ENCODE measurements at places on chromosomes 4 and X. TPM values are rescaled to one million over a fixed set of nuclear protein-coding genes. Genes with fewer than 3 reads are reported as not detected.
A peak's percentile ranks its signal among the peaks of the same experiment; 100 is the strongest.

The TRIM75 gene
- not detected for total RNA-seq

- H3K27ac ChIP-seq = peak overlapping the region; percentile 98
- DNase-seq = no peak
- peaks cover 18% of the 10 kb centered on the region for H3K4me1 ChIP-seq
Measured at GRCh38 chr4:51843309-51844152, 578 bp downstream of the DCUN1D4 start.

The SLC10A7 gene
- total RNA-seq = 18.2 TPM

The CRMP1 gene
- total RNA-seq = not detected

DNA sequence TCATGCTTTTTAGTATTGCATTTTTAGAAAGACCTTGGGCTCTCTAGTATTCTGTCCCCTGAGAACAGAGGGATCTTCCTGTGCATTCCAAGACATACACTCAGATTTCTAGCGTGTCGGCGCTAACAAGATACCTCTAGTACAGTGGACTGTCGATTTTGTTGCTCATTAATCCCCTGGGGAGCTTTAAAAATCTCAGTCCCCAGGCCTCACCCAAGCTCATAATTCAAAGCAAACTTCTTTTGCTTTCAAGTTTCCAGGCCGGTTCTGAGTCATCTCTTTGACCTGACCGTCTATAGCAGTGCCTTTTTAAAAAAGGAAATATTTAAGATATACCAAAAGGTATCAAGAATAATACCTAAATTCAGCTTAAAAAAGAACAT, 137.0 kb downstream of the AMMECR1 start:
- H3K27ac ChIP-seq = no peak overlapping the region
- no peaks in the 10 kb centered on the region for H3K27me3 ChIP-seq
- H3K4me1 ChIP-seq = peaks cover 10% of the 10 kb centered on the region
- peaks cover 9% of the 10 kb centered on the region for H3K36me3 ChIP-seq

DNA sequence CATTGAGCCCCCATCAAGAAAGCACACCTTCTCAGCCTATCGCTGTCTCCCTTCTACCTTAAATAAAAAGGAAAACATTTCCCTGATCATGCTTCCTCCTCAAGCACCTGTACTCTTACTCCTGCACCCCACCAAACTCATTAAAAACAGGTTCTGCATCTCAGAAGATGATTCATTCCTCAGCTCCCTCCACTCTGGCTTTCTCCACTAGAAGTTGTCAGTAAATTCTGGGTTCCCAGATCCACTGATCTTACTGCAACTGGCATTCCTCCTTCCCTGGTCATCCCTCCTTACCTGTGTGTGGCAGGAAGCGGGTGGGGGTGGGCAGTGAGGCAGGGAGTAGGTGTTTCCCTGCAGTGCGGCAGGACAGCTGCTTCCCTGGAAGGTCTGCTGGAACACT, 108.8 kb downstream of the GPR143 start:
- H3K36me3 ChIP-seq = peaks cover 13% of the 10 kb centered on the region
- no peak for DNase-seq
- H3K4me3 ChIP-seq = no peak overlapping the region
- H3K4me1 ChIP-seq = peaks cover 2% of the 10 kb centered on the region
- no peak overlapping the region for H3K27ac ChIP-seq

- no peak for DNase-seq
- H3K4me1 ChIP-seq = no peaks in the 10 kb centered on the region
- no peaks in the 10 kb centered on the region for H3K27me3 ChIP-seq
- H3K4me3 ChIP-seq = no peak overlapping the region
Measured at GRCh38 chrX:125786316-125786715, 379.8 kb downstream of the DCAF12L2 start.

The XK gene
- 0.17 TPM for total RNA-seq

The ANOS1 gene
- total RNA-seq = not detected

The SEC24D gene
- total RNA-seq = 43.9 TPM

The CXorf49 gene
- not detected for total RNA-seq

DNA sequence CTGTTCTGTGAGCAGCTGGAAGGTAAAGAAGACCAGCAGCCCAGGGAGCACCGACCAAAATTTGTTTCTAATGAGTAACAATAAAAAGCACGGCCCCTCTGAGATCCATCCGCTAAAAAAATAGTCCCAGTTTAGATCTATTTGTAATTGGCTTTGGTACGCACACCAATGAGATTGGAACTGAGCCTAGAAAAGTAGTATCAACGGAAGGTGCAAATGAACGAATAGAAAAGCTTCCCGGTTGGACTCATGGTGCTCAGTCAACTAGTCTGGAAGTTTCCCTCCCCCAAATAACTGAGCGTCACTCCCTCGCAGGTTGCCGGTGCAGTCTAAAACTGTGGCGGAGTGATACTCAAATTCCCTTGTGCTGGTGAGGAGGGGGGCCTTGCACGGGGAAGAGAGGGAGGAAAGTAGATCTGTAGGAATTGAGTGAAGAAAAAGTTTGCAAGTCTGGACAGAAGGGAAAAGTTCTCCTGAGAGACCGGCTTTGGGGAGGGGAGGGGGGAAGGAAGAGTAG, at the start of gene COL4A5:
COL4A5 (plus strand) TSS at position 413 of the 517 bp plus-strand sequence. CDS start 288 bp downstream, outside the sequence.
- no peaks in the 10 kb centered on the region for H3K4me1 ChIP-seq
- no peak for DNase-seq

The TMEM131L gene
- 40.3 TPM for total RNA-seq

DNA sequence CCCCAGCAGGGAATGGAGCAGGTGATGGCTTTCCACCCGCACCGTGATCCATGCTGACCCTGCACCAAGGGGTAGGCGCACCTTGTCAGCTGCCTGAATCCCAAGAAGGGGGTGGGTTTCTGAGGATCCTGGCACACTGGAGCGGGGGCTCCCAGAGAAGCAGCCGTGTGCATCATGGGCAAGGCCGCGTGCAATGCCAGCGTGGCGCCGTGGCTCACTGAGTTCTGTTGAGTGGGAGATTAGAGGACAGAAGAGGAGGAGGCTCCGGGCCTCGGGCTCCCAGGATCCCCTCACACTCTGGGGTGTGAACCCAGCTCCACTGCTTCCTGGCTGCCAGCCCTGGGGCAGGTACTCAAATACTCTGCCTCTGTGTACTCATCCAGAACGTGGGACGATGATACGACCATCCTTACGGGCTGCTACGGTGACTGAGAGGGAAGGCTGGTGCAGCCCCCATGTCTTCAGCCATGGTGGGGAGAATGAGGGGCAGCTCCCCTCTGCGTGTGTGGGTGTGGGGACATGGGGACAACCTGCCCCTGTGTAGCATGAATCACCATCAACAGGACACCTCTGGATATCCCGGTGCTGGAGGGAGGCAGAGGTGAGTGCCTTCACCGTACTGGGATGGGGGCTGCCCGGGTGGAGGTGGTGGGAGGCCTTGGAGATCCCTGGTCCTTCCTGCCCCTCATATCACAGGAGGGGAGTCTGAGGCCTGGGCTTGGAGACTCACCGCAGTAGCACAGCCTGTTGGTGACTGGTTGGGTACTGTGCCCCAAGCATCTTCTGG, 52.6 kb downstream of the CPZ start:
- H3K4me3 ChIP-seq = no peak overlapping the region
- no peaks in the 10 kb centered on the region for H3K27me3 ChIP-seq
- DNase-seq = no peak
- no peak overlapping the region for H3K27ac ChIP-seq
- H3K36me3 ChIP-seq = no peaks in the 10 kb centered on the region
- H3K4me1 ChIP-seq = no peaks in the 10 kb centered on the region

GRCh38 chrX:50081282-50081889, 119.4 kb downstream of the AKAP4 start:
- no peak overlapping the region for H3K27ac ChIP-seq
- no peaks in the 10 kb centered on the region for H3K4me1 ChIP-seq
- no peaks in the 10 kb centered on the region for H3K27me3 ChIP-seq
- H3K4me3 ChIP-seq = no peak overlapping the region
- DNase-seq = peak; percentile 51
- H3K36me3 ChIP-seq = no peaks in the 10 kb centered on the region

DNA sequence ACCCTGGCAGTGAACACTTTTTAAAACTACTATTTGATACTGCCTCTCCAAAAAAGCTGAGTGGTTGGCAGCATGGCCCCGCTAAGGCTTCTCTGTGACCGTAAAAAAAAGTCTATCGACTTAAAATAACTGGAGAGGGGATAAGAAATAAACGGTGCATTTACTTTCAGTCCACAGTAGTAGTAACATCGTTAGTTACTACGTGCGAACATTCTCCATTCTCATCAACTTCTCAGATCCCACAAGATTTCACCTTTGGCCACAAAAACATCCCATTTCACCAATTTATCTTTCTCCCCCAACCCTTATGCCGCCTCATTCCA, 524 bp upstream of the EXOSC9 start:
- no peak for DNase-seq
- H3K27me3 ChIP-seq = peaks cover 3% of the 10 kb centered on the region
- peak overlapping the region; percentile 96 for H3K27ac ChIP-seq
- peak overlapping the region; percentile 83 for H3K4me3 ChIP-seq
- peaks cover 50% of the 10 kb centered on the region for H3K4me1 ChIP-seq

- H3K27me3 ChIP-seq = no peaks in the 10 kb centered on the region
- no peak for DNase-seq
- H3K4me3 ChIP-seq = no peak overlapping the region
- no peak overlapping the region for H3K27ac ChIP-seq
Measured at GRCh38 chr4:9933184-9933583, 88.1 kb downstream of the SLC2A9 start.

The NAP1L5 gene
- total RNA-seq = 4.9 TPM

DNA sequence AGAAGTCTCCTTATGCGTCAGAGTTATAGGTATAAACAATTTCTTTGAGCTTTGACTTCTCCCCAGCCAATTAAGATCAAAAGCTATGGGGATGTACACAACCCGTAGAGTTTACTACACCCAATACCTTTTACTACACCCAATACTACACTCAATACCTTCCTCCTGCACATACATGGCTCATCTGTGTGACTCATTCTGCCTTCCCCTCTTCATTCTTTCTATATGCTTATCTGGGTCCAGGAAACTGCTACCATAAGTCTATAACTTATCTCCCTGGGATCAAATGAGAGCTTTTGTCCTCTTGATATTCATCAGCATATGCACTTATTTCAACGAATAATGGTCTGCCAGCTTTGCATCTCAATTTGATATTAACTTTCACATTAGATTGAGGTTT, 28.2 kb downstream of the ANKRD50 start:
- H3K4me1 ChIP-seq = no peaks in the 10 kb centered on the region
- no peak overlapping the region for H3K27ac ChIP-seq
- H3K27me3 ChIP-seq = no peaks in the 10 kb centered on the region
- DNase-seq = no peak

DNA sequence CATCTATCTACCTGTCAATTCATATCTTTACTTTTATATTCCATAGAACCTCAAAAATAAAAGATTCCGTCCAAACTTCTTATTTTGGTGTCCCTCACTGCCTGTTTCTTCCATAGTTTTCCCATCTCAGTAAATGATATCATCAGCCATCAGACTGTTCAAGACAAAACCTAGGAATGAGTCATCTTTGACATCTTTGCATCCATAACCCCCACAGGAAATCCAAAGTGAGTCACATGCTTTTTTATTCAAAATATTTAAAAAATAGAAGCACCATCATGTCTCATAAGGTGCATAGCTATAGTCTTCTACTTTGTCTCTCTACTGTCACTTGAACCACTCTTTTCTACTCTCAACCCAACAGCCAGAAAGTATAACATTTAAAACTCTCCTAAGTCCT, 29.9 kb upstream of the CXXC4 start:
- no peaks in the 10 kb centered on the region for H3K27me3 ChIP-seq
- H3K27ac ChIP-seq = no peak overlapping the region
- DNase-seq = no peak
- H3K4me1 ChIP-seq = no peaks in the 10 kb centered on the region
- no peaks in the 10 kb centered on the region for H3K36me3 ChIP-seq

The LONRF3 gene
- 0.75 TPM for total RNA-seq

DNA sequence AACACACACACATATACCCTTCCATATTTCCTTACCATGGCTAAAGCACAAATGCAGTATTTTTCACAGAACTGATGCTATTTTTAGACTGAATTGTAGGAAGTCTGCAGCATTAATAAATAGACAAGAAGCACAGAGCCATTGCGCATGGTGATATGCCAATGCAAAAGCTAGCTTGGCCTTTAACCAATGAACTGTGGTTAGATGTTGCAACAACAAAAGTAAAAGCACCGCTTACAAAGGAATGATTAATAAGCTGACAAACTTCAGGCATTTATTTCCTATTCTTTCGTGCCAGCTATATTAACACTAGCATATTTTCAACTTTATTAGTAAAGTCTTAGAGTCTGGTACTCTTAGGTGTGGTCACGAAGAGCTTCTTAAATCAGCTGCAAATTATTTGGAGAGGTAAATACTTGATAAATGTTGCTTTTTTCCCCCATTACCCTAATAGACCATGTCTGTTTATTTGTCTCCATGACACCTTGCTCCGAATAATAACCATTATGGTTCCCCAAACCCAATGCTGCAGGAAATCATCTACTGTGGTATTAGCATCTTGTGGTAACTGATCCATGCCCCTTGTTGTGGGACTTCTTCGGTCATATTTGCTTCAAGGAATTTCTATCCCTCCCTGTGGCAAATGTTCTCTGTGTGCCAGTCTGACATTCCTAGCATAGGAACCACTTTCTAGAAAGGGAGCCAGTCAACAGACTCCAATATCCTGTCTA, 306.1 kb upstream of the TAPT1 start:
- DNase-seq = no peak
- H3K27ac ChIP-seq = no peak overlapping the region
- no peak overlapping the region for H3K4me3 ChIP-seq
- H3K4me1 ChIP-seq = no peaks in the 10 kb centered on the region
- H3K36me3 ChIP-seq = no peaks in the 10 kb centered on the region

DNA sequence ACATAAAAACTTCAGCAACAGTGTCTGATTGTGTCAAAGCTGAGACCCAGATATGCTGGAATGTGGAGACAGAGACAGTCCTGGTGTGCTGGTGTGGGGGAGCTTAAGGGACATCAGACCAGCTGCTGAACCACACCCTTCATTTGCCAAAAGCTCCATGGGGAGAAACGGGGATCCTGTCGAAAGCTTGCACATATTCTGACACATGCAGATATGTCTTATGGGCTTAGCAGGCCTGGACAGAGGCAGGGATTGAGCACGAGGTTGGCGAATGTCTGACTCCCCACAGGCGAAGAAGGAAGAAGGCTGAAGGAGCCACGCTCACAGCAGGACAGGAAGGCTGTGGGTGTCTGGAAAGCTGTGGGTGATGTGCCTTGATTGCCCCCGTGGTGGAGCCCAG, 72.1 kb upstream of the ACSL1 start:
- peaks cover 13% of the 10 kb centered on the region for H3K27me3 ChIP-seq
- no peak overlapping the region for H3K27ac ChIP-seq
- no peak overlapping the region for H3K4me3 ChIP-seq
- peaks cover 14% of the 10 kb centered on the region for H3K4me1 ChIP-seq

GRCh38 chr4:123553279-123553678, 156.7 kb downstream of the SPRY1 start:
- no peak for DNase-seq
- H3K36me3 ChIP-seq = no peaks in the 10 kb centered on the region
- no peak overlapping the region for H3K27ac ChIP-seq
- no peaks in the 10 kb centered on the region for H3K27me3 ChIP-seq

The RAB33A gene
- 20.6 TPM for total RNA-seq

The ZNF280C gene
- 7.5 TPM for total RNA-seq

The RNF212 gene
- 1.8 TPM for total RNA-seq

The ZNF732 gene
- not detected for total RNA-seq

- peaks cover 12% of the 10 kb centered on the region for H3K4me1 ChIP-seq
- H3K27me3 ChIP-seq = peaks cover 31% of the 10 kb centered on the region
- H3K27ac ChIP-seq = no peak overlapping the region
- DNase-seq = no peak
- no peaks in the 10 kb centered on the region for H3K36me3 ChIP-seq
- H3K4me3 ChIP-seq = no peak overlapping the region
Measured at GRCh38 chr4:165011403-165011802, 20.4 kb upstream of the TRIM60 start.

GRCh38 chr4:108433832-108434231, 186.5 kb upstream of the RPL34 start:
- peak overlapping the region; percentile 75 for H3K27ac ChIP-seq
- peak overlapping the region; percentile 54 for H3K4me3 ChIP-seq
- DNase-seq = peak; percentile 88
- peaks cover 9% of the 10 kb centered on the region for H3K27me3 ChIP-seq
